ENCODE measurements at places on chromosomes 12 and 14.

- no peak for DNase-seq
These were observed 22.3 kb downstream of the DLK1 start for GRCh38 chr14:100748944-100749343.

GRCh38 chr14:58662018-58662417 lies 24.3 kb downstream of the DACT1 start:
- DNase-seq = peak; percentile 27

DNA sequence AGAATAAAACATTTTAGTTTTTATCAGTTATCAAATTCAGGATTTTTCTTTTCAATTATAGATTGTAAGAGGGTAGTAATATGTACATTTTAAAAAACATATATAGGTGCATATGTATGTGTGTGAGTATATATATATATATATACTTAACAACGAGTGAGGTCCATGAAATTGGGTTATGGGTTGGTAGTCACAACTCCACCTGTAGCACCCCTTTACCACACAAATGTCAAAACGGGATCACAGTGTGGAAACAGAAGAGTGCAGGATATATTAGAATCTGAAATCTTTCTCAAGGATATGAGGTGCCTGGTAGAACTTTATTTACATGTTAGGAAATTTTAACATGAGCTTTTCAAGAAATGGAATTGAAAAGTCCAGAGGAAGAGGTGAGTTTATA lies 31.3 kb downstream of the MIA2 start:
- DNase-seq = no peak

- no peak for DNase-seq
These were observed 275.9 kb downstream of the EGLN3 start for GRCh38 chr14:33674927-33675326.

DNA sequence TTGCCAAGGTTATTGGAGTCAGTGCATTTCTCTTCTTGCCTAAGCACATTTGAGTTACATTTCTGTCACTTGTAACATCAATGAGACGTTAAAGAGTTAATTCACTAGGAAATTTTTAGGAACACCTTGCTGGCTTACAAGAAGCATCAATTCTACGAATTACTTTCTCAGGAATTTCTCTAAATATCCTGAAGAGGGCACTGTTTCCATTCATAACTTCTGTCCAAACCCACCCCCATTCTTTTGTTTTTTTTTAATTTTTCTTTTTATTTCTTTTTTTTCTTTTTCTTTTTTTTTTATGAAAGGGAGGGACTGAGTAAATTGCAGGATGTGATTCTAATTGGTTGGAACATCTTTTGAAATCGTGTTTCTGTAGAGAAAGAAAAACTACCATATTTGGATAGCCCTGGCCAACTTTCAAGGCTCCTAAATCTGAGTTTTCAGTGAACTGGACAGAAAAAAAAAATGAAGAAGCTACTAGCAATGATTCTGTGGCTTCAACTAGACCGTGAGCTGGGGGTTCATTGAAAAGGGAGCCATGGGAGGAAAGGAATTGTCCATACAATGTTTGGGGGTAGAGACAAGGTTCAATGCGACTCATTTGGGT lies 285.3 kb downstream of the DAD1 start:
- no peak for DNase-seq

DNA sequence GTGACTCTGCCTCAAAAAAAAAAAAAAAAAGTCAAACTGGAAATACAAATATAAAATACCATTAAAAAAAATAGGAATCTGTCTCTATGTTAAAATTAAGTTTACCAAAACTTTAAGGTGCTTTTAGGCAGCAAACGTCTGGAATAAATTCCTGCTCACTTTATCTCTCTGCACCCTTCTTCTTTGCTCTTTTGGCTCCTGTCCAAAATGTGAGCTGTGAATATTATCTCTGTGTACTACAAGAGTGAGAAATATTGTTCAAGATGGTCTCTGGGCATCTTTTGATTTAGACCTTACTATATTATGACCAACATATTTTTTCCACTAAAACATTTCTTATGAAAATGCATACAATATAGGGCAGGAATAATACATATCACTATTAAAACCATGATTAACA lies 63.7 kb downstream of the PUS7L start:
- DNase-seq = no peak

GRCh38 chr12:110280392-110280778 lies 662 bp upstream of the ATP2A2 start:
- peak; percentile 59 for DNase-seq

GRCh38 chr12:60995256-60995825 lies 1264.9 kb upstream of the USP15 start:
- no peak for DNase-seq

DNA sequence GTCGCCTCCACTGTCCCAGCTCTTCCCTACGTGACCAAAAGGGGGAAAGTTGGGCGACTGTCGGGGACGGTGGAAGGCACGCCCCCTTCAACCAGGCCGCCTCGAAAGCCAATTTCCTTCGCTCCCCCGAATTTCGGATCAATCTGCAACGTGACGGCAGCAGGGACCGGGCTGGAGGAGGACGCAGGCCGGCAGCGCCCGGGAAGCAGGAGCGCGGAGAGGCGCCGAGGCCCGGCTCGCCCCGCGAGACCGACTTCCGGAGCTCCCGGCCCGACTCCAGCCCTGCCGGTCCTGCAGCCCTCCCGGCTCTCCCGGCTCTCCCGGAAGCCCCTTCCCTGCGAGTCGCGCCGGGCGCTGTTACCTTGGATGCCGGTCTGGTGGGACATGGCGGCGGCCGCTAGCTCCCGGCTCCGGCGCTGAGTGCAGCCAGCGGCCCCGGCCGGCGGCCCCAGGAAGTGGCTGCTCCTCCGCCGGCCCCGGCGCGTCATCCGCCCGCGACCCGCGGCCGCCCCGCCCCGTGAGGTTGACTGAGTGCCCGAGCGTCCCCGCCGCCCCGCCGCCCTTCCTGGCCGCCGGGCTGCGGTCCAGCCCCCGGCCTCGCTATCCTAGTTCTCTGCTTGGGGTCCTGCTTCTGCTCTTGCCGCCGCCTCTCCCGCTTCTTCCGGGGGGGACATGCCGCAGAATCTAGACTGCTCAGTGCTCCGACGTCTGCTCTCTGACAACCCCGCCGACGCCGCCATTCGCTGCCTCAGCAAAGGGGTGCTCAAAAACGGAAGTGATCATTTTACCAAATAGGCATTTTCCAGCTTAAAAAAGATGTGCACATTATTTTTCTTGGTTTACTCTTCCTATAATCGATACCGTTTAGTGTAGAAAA lies at the start of gene TWF1:
Gene TWF1 (minus strand): TSS at position 458 of the 877 bp plus-strand sequence. CDS start 72 bp downstream, at position 386.
- peak; percentile 85 for DNase-seq

DNA sequence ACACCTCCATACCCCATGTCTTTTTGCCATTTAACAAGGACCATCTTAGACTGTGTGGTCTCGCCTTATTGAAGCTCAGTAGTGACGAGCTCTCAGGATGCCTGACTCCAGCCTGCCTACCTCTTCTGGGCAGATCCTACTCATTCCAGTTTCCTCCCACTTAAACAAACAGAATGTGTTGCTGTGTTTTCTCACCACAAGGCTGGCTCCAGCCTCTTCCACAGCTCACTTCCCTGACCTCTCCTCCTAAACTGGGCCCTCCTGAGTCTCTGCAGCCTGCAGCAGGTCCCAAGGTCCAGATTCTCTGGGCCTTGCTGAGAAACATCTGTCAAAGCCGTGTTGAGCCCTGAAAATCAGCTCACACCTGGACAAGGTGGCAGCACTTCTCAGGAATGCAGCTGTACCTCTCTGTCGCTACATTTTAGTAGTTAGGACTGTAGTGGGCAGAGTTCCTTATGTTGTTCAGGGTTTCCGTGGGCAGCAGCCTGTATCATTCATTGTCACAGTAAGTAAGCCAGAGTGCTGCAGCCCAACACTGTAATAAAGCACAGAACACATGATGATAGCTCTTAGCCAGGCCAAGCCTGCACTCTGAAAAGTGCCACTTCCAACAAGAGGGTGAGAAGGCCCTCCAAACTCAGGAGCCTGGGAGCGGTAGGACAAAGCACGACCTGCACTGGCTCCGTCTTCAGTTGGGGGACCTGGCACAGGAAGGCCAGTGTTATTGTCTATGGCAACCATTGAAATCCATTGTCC lies 68.5 kb downstream of the NKX2-1 start:
- DNase-seq = no peak

DNA sequence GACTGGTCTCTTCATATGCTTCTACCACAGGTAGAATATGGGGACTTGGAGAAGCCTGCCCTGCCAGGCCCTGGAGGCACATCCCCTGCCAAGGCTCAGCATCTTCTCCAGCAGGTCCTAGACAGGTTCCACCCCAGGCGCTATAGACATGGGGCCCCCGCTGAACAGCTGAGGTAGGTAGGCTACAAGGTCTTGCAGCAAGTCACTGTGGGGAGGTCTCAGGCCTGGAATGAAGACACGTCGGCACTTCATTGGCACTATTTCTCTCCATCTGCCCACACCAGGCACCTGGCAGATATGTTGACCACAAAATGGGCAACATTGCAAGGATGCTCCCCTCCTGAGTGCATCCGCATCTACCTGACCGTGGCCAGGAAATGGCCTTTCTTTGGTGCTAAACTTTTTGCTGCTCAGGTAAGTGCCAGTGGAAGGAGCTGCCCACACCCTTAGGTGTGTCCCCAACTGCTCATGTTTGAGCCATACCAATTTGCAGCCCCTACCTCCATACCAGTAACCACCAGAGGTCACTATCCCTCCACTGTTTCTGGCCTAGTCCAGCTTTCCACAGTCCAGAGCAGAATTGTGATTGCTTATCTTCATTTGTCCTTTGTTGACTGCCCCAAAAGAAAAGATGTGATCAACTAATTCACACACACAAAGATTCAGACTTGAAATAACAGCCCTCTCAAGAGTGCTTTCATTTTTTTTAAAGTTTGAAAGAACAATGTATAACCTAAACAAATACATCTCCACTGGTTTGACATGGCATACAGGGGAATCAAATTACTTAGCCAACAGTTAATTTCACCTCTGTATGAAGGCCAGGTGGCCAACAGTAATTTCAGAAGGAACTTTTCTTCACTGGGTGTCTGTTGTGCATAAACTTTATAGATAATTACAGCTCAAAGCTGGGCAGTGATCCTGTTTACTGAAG lies 16.1 kb downstream of the PIGH start:
- peak; percentile 46 for DNase-seq

DNA sequence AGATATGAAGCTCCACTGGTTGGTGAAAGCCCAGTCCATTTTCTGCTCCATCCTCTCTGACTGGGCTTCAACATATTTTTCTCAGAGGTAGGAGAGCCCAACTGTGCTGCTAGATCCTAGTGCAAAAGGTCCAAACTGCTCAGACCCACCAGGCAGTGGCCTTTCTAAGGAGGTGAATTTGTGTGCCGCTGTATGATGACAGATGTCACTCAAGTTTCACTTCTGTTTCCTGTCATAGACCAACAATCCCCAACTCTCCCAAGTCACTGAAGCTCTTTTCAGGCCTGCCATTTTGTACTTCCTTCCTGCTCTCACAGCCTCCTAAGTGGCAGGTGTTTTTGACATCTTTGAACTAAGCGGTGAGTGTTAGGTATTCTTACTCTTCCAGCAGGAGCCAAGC lies 16.4 kb upstream of the RNASE4 start:
- DNase-seq = no peak

DNA sequence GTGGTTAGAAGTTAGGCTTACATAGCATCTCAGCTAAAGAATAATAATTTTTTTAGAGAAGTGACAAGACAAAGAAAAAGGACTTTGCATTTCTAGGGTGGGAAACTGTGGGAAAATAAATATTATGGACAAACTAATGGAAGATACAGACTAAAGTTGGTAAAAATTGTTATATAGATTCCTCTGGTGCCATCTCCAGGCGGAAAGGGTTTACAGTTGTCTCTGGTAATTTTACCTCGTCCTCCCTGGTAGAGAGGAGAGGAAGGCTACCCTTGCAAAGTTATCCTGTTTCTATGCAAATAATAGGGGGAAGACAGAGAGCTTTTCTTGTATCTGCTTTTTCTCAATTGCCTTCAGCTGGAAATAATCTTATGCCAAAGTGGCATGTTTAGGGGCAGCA lies 5.2 kb downstream of the OR11G2 start:
- peak; percentile 3 for DNase-seq

DNA sequence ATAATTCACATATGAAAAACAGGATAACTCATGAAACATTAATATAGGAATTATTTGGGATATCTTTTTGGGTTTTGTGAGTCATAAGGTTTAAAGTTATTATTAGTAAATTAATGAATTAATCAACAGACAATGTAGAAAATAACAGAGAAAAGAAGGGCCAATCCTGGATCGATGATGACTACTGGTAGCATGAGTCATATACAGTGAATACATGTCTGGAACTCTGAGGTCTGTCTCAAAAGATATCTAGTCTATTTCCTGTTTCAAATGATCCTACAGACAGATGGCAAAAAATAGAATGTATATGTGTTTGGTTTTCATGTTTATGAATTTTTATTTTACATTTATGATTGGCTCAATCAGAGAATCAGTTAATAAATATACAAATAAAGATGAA lies 86.4 kb upstream of the RTL1 start:
- DNase-seq = no peak

DNA sequence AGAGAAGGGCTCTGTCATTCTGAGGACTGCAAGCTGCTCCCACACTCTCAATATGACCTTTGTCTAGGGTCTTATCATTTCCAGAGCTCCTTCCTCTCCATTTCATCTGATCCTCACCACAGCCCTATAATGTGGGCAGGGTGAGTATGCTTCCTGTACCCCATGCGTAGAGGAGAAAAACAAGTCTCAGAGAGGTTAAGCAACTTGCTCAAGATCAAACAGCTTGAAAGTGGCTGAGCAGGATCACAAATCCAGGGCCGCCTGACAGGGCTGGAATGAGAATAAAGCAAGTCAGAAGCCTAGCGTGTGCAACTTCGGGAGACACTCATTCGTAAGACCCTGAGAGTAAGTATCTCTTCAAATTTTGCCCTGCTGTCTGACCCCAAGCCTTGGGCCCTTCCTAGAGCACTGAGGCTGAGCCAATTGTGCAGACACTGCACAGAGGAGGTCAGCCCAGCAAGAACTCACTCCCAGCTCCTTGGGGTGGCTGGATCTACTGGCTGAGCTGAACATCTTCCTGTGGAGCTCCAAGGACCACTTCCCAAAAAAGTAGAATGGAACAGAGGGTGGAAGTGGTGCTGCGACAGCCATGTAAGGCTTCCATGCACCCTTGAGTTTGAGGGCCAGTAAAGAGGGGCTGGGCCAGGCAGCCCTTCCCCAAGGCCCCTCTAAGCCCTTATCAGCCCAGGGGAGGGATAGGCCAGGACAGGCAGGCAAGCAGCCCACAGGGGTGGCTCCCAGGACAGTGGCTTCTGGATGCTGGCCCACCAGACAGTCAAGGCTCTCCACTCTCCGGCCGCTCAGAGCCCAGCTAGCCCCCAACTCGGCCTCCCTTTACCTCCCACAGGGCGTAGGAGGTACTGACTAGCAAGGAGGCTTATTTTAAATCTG lies 10.5 kb downstream of the ZFP36L1 start:
- peak; percentile 72 for DNase-seq

GRCh38 chr14:97620066-97620465 lies 822.9 kb downstream of the VRK1 start:
- no peak for DNase-seq

DNA sequence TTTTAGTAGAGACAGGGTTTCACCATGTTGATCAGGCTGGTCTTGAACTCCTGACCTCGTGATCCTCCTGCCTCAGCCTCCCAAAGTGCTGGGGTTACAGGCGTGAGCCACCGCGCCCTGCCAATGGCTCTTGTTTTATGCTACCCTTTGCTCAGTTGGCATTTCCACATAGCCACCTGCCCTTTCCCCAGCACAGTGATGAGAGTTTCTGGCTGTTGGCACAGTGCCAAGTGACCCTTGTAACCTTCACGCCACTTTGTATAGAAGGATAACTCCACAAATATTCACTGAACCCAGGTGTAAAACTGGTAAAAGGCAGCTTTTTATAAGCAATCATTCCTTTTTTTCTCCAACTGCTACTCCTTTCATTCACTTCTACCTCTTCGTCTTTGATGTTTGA lies 18.5 kb upstream of the CCDC175 start:
- DNase-seq = no peak

- no peak for DNase-seq
These were observed 905.3 kb upstream of the MDGA2 start for GRCh38 chr14:48580692-48581091.

Data from CD4-positive, alpha-beta T cell treated with Interleukin-4 for 1 hour (primary cell).